Mucosa of gallbladder (tissue), 1 donor: ENCODE measurements at places on chromosomes 11 and 22.
A peak's percentile ranks its signal among the peaks of the same experiment; 100 is the strongest.

GRCh38 chr22:38863531-38864131 is 8.4 kb downstream of the CBX6 start:
- DNase-seq, result no peak

DNA sequence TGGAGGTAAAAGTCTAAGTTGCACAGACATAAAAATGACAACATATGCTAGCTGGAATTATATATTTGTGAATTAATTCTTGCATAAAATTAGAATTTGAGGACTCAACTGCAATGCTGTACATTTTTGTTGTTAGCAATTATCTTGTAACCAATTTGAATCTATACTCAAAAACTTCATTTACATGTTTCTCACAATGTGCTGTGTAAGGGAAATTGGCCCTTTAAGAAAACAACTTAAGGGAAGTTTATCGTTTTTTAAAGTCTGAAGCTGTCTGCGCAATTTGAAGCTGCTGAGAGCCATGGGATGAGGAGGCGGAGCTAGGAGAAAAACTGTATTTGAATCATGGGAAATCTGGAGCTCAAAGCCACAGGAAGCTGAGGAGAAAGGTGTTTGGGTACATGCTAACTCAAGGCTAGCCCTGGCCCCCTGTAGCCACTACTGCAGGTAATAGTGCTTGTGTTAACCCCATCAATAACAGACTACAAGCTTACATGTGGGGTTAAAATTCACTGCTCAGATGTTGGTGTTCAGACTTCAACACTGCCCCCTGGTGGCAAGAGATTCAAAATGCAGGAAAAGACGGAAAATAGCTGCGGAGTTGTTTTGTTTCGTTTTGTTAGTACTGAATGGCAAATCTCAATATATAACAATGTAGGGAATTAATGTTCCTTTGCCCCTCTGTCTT is 126.1 kb downstream of the BRD1 start:
- no peak for DNase-seq

GRCh38 chr22:22948651-22949571 is 61.3 kb downstream of the IGLL5 start:
- no peak for DNase-seq

DNA sequence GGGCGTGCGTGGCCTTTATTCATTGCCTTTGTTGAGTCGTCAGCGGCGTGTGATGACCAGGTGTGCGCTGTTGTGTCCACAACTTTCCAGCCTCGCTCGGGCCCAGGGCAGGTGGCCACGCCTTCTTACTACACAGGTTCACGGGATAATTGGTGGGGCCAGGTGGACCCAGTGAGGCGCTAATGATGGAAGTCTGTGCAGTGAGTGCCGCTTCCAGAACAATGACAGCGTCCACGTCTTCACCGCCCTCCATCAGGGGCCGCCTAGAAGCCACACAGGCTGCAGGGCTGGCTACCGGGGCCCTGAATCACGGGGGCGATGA is 1197.3 kb downstream of the BRD1 start:
- no peak for DNase-seq

GRCh38 chr22:30121960-30122359 is 41.7 kb downstream of the HORMAD2 start:
- no peak for DNase-seq

- DNase-seq, result no peak
Measured at GRCh38 chr11:130024361-130024760, 21.7 kb upstream of the PRDM10 start.

DNA sequence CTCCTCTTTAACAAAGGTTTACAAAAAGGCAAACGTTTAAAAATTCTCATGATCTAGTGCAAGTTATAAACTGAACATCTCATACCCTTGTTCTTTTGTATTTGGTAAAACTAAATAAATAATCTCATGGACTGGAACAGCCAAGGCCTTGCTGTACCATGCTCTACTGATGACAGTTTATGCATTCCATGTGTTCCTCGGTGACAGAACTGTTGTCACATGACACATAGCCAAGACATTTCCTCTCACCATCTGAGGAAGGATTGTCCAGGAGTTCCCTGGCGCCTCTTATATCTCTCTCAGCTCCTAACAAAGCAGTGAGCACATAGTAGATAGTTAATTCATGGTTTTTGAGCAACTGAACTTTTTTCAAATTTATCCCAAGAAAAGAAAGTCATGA is 12.6 kb downstream of the CCDC83 start:
- no peak for DNase-seq

GRCh38 chr11:95143106-95143681 is 53.5 kb downstream of the ENDOD1 start:
- DNase-seq, result no peak

DNA sequence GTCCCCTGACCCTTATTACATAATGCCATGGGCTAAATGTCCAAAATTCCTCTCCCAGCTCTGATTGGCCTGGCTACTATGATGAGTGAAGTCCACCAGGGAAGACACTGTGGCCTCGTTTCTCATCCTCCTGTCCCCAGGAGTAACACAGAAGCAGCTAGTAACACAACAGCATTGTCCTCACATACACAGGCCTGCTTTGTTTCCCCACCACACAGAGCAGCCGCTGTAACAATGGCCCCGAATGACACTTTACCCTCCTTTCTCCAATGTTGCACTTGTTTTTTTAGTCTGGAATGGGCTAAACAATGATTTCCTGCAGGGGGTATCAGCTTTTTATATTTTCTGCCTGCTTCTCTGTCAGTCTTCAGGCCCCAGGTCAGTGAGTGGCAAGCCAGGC is at the start of gene PRR5L:
TSS of gene PRR5L (plus strand) at position 363 of the 400 bp plus-strand sequence. CDS start 104,834 bp downstream, outside the sequence.
- no peak for DNase-seq

- no peak for DNase-seq
Measured at GRCh38 chr11:22430141-22430541, 92.0 kb downstream of the SLC17A6 start.

GRCh38 chr11:120689596-120690275 is 178.2 kb downstream of the GRIK4 start:
- DNase-seq, result no peak

DNA sequence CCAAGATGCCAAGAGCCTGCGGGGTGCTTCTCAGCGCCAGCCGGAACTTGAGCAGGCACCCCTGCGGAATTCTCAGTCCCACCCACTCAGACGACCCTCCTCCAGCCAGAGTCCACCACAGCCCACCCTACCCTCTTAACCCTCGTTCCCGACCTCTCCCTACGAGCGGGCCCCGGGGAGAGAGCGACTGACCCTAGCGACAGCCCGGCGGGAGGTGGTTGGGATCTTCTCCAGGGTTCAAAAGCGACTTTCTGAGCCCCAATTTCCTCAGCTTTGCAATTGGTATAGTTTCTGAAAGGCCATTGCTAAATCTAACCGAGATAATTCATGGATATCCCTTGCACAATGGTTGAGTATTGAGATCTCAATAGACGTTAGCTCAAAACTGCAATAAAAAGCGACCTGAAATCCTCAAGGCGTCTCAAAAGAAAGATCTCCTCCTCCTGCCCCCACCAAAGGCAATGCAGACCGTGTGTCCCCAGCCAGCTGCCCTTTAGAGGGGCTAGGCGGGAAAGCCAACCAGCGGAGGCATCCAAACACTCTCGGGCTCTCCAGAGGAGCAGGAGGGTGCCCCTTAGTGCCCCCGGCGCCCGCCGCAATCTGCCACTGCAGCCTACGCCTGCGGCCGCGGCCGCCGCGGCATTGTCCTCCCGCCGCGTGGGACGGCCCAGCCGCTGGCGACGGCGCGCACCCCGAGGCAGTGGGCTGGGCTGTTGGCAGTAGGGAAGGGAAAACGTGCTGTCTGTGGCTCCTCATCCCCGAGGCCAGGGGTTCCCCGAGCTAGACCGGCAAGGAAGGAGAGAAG is 1.5 kb upstream of the SLC6A5 start:
- no peak for DNase-seq

GRCh38 chr11:27184458-27185312 is 144.1 kb downstream of the BBOX1 start:
- DNase-seq, result no peak

DNA sequence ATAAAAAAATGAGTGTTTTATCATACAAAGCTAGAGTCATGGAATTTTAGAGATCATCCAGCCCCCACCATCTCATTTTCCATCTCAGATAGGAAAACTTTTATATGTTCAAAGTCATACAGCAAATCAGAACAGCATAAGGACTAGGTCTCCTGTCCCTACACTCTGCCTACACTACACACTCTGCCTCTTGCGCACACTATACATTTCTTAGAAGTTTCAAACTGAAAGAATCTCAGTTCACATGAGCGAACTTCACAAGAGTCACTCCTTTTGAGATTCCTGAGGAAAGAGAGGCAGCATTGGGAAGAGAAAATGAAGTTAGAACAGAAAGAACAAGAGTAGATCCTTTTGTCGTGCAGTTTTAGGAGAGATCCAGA is 36.5 kb downstream of the ART5 start:
- no peak for DNase-seq

DNA sequence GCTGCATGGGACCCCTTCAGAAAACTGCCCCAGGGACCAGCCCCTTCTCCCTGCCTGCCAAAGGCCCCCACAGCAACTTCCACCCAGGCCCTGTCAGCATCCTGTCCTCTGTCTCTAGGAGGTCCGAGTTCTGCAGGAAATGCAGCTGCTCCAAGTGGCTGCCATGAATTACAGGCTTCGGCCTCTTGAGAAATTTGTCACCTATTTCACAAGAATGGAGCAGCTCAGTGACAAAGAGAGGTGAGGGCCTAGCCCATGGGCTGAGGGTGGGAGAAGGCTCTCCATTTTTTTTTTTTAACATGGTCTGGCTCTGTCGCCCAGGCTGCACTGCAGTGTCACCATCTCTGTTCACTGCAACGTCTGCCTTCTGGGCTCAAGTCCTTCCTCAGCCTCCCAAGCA is 7.3 kb downstream of the RGL4 start:
- DNase-seq, result no peak

GRCh38 chr22:36366291-36366708 is 21.5 kb downstream of the MYH9 start:
- DNase-seq, result no peak

- DNase-seq, result no peak
Measured at GRCh38 chr11:78251083-78251775, 62.5 kb downstream of the USP35 start.

DNA sequence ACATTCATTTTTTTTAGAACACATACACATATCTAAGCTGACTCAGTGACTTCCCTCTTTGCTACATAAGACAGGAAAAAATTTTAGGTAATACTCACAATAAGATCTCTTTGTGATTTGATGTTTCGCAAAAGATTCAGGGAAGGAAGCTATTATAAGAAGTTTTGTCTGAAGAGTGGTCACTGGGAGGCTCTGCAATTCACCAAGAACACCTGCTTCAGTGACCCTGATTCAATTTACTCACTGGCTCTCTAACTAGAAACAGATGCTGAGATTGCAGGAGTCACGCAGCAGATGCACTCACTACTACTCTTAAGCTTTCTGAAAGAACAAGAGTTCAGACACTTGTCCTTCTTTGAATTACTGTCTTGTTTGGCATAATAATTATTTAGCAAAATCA is 193.6 kb upstream of the DDI1 start:
- DNase-seq, result no peak

GRCh38 chr11:119320776-119321524 is 4.0 kb upstream of the MCAM start:
- no peak for DNase-seq

GRCh38 chr22:43955883-43956782 is 891 bp downstream of the SAMM50 start:
- DNase-seq, result no peak

GRCh38 chr11:7907121-7907520 is 23.9 kb downstream of the OR10A6 start:
- no peak for DNase-seq

DNA sequence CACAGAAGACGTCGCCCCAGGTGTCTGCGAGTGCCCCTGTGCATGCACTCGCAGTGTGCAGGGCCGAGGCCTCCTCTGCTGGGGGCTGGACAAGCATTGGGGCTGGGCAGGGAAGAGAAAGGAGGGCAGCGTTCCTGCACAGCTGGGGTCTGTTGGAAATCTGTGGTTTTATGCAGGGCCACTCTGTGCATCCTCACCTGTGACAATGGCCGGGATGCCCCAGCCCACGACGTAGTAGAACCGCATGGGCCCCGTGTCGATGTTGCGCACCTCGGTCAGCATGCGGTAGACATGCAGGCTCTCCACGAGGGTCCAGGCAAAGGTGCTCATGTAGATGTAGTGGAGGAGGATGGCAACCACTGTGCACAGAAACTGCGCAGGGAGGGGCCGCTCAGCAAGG is 37.2 kb downstream of the TRMU start:
- no peak for DNase-seq

GRCh38 chr11:44274404-44274803 is 35.5 kb downstream of the ALX4 start:
- DNase-seq, result no peak

DNA sequence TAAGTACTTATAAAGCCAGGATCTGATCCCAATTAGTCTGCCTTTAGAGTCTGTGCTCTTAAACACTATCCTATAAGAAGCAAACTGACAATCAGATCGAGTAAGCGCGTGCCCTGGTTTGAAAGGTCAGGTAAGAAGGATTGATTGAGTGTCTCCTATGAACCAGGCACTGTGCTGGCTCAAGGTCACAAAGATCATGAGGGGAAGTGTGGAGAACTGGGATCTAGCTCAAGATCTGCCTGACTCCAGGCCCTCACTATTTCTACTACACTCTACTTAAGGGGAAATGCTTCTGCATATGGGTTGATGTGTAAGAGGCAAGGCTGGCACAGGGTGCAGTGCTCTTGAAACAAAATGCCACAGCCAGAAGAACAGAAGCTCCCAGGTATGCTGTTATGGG is 77.0 kb downstream of the ME3 start:
- DNase-seq, result no peak

DNA sequence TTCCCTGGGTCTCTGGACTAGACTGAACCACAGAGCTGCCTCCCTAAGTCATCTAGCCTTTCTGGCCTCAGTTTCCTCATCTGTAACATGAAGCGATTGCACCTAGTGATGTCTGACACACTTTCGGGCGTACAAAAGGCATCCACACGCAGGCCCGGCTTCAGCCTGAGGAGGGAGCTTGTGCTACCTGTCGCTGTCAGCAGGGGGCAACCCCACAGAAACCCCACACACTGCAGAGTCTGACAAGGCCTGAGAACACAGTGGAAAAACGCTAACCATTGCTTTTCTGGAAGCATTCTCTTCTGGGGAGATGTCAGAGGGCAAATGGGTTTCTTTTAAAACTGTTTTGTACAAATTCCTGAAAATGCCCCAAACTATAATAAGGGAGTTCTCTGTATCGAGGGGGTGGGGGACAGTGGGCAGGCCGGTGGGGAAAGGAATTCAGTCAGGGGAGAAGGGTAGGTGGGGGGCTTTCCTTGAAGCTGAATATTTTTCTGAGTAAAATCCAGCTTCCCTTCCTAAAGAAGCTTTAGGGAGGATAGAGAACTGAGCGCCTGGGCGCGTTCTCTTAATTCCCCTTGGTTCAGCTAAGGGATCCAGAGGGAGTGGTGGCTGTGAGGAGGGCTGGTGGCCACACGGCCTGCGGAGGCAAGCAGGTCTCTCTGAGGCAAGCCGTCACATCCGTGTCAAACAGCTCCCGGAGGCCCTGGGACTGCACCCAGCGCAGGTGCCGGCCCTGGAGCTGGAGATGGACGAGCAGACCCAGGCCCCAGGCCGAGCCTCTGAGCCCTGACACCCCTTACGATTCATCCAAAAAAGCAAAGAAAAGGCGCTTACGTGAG is 533 bp downstream of the ELF5 start:
- DNase-seq, result peak; percentile 43
